ENCODE measurements at places on chromosomes 1 and 21.

- no peak for DNase-seq
These were observed 132.1 kb upstream of the PRMT6 start for GRCh38 chr1:106924360-106924759.

- DNase-seq = no peak
These were observed 50.3 kb upstream of the L1TD1 start for GRCh38 chr1:62144238-62144831.

DNA sequence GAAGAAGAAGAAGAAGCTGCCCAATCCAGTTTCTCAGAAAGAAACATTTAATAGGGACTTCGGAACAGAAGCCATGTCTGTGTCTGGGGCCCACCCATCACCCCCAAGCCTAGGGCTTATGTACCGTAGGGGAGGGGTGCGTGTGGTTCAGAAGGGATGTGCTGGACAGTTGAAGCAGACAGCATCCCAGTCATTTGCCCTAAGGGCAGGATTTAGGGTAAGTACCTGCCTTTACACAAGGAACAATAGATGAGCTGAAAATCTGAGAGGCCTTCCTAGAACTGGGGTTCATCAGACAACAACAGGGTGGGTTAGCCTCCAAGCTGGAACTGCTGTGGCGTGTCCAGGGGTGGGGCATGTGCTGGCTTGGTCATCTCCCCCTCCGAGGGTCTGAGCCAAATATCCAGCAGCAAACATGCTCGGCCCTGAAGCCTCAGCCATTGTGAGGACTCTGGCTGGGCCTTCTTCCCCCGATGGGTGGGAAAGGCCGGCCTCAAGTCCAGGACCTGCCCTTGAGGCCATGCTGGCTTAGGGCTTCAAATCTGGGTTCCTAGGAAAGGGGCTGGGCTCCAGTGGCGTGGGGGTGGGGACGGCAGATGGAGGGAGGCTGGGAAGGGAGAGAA, 12.1 kb downstream of the CSTB start:
- no peak for DNase-seq

GRCh38 chr1:244314921-244315559, 136.7 kb downstream of the ADSS2 start:
- no peak for DNase-seq

DNA sequence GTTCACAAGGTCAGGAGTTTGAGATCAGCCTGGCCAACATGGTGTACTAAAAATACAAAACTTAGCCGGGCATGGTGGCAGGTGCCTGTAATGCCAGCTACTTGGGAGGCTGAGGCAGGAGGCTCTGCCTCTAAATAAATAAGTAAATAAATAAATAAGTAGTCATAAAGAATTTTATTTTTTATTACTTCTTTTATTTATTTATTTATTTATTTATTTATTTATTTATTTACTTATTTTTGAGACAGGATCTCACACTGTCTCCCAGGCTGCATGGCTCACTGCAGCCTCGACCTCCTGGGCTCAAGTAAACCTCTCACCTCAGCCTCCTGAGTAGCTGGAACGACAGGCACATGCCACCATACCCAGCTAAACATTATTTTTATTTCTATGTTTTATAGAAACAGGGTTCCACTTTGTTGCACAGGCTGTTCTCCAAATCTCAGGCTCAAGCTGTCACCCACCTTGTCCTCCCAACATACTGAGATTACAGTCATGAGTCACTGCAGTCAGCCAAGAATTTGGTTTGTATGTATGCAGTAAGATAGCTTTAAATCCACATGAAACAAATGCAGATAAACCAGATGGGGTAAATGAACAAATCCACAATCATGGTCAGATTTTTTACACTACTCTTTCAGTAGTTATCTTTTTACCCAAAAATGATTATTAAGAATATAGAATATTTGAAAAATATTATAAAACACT, 523.3 kb upstream of the RGS18 start:
- DNase-seq = no peak

GRCh38 chr1:169571450-169571849, 14.8 kb downstream of the F5 start:
- DNase-seq = no peak

- no peak for DNase-seq
These were observed 171.6 kb upstream of the C1orf174 start for GRCh38 chr1:4071653-4072052.

DNA sequence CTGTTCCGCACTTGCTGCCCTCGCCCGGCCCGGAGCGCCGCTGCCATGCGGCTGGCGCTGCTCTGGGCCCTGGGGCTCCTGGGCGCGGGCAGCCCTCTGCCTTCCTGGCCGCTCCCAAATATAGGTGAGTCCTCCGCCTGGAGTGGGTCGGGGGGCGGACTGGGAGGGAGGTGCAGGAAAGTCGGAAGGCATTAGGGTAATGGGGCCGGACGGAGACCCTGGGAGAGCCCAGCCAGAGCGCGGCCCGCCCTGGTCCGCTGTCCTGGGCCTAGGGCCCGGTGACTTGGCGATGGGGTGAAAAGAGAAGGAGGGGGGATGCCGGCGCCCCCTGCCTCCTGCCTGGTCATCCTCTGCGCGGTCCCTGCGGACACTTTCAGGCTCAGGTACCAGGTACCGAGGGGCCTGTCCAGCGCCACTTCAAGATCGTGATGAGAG, 243 bp downstream of the ADAM15 start:
- DNase-seq = no peak

GRCh38 chr1:183590244-183591191, at the start of gene NCF2:
Gene NCF2 (minus strand): TSS chr1:183590459. CDS start chr1:183590329, 130 bp downstream.
- DNase-seq = no peak

DNA sequence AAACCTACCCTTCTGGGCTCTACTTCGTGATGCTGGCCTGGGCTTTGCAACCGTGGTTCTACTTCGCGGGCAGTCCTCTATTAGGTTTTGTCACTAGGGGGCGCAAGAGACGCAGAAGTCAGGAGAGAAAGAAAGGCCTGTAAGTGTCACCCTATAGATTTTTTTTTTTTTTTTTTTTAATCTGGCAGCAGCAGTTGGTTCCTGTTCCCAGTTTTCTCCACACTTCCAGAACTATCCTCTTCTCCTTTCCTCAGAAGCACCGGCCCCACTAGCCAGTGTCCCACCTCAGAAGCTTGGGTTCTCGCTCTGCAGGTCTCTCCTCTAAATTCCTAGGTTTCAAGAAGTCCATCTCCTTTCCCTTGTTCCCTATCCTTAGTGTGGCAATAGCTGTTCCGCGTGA, 9.1 kb upstream of the LCE2D start:
- peak; percentile 58 for DNase-seq

- no peak for DNase-seq
These were observed 968 bp downstream of the CSMD2 start for GRCh38 chr1:34163792-34164731.

DNA sequence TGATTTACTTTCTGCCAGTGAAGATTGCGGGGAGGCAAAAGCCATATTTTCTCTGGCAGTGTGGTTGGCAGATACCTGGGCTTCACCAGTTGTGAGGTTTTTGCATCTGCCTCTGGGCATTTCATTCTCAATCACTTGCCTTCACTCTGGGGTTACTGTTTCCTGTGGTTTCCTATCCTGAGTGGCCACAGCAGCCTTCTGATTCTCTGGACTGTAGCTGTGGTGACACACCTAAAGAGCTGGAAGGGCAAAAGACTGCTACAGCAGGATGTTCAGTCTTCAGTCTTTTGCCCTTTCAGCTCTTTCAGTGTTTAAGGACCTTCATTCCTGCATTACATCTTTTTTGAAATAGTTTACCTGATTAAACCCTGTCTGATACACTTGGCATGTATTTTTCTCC, 50.5 kb upstream of the GPR52 start:
- no peak for DNase-seq

- DNase-seq = no peak
These were observed 6.2 kb upstream of the HMGCS2 start for GRCh38 chr1:119774746-119775490.

DNA sequence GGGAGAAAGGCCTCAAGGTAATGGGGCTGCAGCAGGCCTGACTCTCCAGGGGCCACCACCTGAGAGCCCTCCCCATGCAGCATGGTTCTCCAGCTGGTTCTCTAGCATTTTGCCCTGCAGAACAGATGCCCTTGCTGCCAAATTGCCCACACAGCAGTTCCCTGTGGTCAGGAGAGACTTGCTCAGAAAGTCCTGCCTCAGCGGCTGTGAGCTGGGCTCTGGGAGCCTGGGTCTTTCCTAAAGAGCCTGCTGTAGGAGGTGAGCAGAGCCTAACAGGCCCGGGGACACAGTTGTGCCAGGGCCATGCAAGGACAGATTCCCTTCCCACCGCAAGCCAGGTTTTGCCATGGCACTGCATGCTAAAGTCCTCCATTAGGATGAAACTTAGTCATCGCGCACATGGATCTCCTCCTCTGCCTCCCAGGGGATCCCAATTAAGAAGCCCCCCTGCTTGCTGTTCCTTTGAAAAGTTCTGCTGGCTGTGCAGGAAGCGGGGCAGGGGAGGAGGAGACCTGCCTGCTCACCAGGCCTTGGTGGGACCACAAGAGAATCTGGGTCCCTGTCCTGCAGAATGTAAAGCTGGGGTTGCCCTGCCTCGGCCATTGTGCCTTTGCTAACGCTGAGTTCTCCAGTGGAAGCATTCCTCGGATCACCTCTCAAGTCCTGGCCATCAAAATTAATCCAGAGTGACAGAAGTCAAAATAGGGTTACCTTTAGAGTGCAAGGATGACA, 21.4 kb downstream of the TEX35 start:
- DNase-seq = no peak

DNA sequence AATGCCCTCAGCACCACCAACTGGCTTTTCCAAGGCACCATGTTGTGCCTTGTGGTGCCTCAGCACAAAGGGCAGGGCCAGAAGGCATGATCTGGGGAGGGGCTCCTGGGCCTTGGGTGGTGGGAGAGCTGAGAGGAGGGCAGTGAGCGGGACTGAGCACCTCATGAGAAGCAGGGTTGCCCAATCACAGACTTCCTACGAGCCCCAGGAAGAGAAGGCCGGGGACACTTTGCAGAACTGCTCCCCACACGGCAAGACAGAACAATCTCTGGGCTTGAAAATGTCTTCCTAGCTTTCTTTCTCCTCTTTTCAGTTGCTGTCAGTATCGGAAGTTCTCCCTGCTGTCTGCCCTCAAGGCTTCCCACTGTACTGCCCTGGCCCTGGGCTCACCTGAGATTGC, 6.8 kb downstream of the KCNJ10 start:
- no peak for DNase-seq

GRCh38 chr1:94142022-94142421, 21.1 kb upstream of the ABCA4 start:
- no peak for DNase-seq

DNA sequence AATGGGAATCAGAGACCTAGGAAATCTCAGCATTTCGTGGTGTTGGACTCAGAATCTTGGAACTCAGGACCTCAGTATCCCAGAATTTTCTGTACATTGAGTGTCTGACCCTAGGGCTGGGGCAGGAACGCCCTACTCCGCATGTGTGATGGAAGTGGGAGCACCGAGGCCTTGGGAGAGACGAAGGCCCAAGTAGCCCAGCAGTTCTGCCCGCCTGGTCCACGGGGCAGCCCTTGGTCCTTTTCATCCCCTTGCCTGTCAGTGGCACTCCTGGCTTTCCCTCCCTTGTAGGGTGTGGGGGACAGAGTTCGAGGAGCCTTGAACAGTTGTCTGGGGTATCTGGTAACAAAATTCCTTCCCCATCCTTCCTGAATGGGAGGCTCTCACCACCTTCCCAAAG, 10.2 kb downstream of the A3GALT2 start:
- DNase-seq = no peak

GRCh38 chr1:3807769-3808168, 11.5 kb upstream of the LRRC47 start:
- no peak for DNase-seq

- no peak for DNase-seq
These were observed 70.5 kb downstream of the RGS7 start for GRCh38 chr1:241286486-241286885.

- DNase-seq = no peak
These were observed 11.7 kb upstream of the ALPL start for GRCh38 chr1:21497466-21498061.

DNA sequence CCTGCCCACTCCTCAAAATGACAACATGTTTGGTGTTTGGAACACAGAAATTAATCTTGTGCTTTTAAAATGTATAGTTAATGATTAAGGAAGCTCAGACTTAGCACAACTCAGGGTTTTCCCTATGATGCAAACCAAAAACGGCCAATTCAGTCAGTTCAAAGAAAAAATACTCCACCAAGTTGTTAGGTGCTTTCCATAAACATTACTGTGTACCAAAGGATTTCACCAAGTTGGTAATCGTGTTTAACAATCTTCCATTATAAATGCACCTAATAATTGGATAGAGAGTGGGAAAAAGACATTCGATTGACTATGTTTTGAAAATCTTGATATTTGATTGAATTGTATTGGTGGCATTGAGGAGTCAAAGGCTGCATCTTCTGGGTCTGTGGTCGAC, 33.3 kb upstream of the DUSP10 start:
- DNase-seq = no peak

- no peak for DNase-seq
These were observed 134.2 kb downstream of the KAZN start for GRCh38 chr1:14732728-14733047.

- no peak for DNase-seq
These were observed 141.8 kb downstream of the AKT3 start for GRCh38 chr1:243708210-243708609.

- DNase-seq = no peak
These were observed 91.5 kb upstream of the GCLM start for GRCh38 chr1:94000510-94001282.

- DNase-seq = no peak
These were observed 46.7 kb downstream of the LPGAT1 start for GRCh38 chr1:211783897-211784296.

DNA sequence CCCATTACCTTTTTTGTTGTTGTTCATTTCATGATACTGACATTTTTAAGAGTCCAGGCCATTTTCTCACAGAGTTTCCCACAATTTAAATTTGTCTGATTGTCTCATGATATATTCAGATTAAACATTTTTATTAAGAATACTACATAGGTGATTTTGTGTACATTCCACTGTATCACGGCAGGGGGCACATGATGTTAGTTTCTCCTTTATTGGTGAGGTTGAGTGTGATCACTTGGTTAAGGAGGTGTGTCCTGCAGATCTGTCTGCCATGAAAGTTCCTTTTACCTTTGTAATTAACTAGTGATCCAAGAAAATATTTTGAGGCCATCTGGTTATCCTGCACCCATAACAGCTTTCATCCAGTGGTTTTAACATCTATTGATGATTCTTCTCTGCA, 11.8 kb downstream of the RTCA start:
- DNase-seq = no peak

DNA sequence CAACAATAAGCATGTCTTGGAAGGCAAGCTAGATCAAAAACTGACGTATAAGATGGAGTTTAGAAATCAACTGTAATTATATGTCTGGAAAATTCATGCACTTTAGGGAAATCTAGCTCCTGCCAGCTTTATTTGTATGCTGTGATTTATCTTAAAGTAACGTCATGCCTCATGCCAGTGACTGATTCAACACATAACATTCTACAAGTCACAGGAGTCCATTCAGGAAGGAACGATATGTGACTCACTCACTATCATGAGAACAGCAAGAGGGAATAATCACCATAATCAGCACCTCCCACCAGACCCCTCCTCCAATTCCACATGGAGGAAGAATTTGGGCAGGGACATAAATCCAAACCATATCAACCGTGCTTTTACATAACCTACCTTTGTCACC, 682.4 kb upstream of the ADAMTS5 start:
- DNase-seq = no peak

Data from T-helper 2 cell (primary cell).